ENCODE measurements at places on chromosomes 12 and 14. TPM values are rescaled to one million over a fixed set of nuclear protein-coding genes. Genes with fewer than 3 reads are reported as not detected.

DNA sequence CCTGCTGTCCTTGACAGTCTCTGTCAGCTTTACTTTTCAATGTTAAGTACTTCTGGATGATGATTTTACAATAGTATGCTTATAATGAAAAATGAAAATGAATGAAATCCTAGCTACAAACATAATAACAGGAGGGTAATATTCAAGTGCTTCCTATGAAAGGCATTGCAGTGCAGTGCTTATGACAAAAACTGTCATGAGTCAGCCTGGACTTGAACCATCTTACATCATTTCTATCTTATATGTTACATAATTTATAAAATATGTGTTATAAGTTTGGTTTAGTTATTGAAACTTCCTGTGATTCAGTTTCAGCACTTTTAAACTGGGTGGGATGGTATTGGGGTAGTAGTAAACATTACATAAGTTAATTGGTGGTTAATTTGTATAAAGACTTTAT, 451.7 kb downstream of the TMEM117 start:
- DNase-seq: no peak

- peak; percentile 71 for DNase-seq
These were observed 115.8 kb downstream of the SLC25A47 start for GRCh38 chr14:100438678-100439592.

- no peak for DNase-seq
These were observed 368.4 kb upstream of the E2F7 start for GRCh38 chr12:77433799-77434198.

DNA sequence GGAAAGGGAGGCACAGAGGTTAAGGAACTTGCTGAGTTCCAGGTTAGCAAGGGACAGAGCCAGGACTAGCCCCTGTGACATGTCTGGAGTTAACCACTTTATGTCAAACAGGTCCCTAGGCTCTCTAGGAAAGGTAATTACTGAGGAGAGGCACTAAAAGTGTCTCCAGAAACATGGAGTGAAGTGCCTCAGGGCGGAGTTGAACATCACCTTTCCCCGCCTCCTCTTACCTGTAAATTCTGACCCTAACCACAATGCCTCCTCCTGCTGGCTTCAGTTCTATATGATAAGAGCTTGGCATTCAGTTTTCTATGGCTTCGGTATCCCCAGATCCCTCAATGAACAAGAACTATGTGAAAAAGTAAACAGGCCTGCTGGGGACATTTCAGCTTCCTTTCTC, 18.1 kb downstream of the RPH3A start:
- no peak for DNase-seq

DNA sequence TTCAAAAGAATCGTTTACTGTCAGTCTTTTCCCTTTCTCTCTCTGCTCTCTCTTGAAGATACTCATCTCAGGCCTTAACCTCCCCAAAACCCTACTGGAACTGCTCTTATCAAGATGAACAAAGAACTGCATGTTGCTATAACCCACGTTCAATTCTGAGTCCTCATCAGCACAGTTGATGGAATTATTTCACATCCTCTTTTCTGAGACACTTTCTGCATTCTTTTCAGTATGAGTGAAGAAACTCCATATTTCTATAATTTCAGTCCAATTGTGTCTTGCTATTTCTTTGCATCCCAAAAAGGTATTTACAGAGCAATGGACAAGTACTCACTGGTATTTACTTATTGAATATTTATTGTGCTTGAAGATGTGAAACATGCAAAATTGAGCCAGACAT, 160.1 kb upstream of the CPNE8 start:
- DNase-seq: no peak

- no peak for DNase-seq
These were observed 938.0 kb upstream of the FLRT2 start for GRCh38 chr14:84591827-84592445.

DNA sequence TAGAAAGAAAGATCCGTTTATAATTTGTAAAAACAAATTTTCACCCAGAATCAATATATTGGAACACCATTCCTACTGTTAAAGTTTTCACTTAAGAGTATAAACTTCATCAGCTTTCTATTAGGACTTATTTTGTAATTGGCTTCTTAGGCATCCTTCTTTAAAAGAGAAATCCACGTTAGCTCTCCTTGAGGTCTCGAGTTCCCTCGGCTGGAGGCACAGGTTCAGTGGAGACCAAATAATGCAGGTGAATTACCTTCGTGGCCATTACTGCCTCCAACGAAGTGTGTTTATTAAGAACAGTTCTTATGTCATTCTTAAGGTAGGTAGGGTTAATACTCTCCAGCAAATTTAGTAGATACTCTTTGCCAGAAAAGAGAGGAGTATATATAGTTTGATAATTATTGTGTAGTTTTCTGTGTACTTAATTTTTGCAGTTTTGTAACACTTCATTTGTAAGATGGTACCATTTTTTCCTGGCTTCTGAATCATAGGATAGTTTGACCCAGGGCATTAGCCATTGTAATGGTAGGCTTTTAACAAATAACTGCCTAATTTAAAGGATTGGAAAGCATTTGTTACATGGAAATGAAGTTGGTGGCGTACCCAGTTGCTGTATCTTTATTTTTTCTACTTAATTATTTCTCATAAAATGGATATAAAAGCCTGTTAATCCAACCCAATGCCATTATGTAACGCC, 2.2 kb downstream of the CALM1 start:
- no peak for DNase-seq

DNA sequence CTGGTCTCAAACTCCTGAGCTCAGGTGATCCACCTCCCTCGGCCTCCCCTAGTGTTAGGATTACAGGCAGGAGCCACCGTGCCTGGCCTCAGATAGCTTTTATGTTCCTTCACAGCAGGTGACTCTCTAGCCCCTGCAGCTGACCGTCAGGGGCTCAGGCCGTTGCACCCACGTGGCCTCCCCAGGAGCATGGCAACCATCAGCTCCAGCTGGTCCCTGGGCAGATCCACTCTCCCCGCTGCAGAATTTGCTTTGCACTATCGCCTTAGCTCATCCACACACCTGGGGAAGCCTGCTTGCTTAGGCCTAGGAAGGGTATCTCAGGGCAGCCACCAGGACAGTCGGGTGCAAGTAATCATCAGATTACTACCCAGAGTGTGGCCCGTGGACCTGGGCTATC, 62.6 kb downstream of the TSPAN9 start:
- DNase-seq: no peak

DNA sequence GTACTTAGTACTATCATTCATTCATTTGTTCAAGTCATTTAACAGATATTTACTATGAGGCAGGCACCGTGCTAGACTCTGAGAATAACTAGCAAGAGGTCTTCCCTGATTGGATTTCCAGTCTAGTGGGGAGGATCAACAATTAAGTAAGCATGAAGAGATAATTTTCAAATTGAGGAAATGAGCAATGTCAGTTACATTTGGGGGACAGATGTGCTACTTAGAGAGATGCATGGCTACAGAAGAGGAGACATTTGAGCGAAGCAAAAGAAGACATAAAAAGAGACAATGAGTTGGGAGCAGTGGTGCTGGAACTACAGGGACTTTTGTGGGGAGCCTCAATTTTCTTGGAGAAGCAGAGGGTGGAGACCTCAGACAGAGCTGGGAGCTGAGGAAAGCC, 7.7 kb downstream of the KCNA5 start:
- DNase-seq: no peak

DNA sequence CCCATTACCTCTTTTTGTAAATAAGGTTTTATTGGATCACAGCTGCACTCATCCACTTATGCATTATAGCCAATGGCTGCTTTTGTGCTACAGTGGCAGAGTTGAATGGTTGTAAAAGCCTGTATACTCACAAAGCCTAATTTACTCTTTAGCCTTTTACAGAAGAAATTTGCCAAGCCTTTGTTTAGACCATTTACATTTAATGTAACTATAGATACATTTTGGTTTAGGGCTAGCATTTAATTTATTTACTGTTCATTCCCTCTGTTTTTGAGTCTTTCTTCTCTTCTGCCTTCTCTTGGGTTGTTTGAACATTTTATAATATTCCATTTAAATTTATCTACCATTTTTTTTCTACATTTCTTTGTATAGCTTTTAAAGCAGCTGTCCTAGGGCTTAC, 217.1 kb upstream of the AMIGO2 start:
- DNase-seq: no peak

- DNase-seq: no peak
These were observed 28.8 kb downstream of the DMAC2L start for GRCh38 chr14:50340963-50341362.

- DNase-seq: peak; percentile 49
These were observed 34.9 kb upstream of the JDP2 start for GRCh38 chr14:75392686-75393641.

- DNase-seq: peak; percentile 71
These were observed 56.7 kb downstream of the FAM222A start for GRCh38 chr12:109770104-109770860.

GRCh38 chr14:68519671-68520187, 273.1 kb downstream of the ZFP36L1 start:
- DNase-seq: no peak

DNA sequence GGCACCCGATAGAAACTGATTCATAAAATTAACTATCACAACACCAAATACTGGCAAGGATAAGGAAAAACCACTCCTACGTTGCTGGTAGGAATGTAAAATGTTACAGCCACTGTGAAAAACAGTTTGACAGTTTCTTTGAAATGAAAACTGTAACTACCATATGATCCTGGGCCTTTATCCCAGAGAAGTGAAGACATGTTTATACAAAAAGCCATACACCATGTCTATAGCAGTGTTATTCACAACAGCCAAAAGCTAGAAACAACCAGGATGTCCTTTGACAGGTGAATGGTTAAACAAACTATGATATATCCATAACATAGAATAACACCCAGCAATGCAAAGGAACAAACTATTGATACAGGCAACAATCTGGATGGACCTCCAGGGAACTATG, 3.7 kb upstream of the C14orf132 start:
- DNase-seq: no peak

DNA sequence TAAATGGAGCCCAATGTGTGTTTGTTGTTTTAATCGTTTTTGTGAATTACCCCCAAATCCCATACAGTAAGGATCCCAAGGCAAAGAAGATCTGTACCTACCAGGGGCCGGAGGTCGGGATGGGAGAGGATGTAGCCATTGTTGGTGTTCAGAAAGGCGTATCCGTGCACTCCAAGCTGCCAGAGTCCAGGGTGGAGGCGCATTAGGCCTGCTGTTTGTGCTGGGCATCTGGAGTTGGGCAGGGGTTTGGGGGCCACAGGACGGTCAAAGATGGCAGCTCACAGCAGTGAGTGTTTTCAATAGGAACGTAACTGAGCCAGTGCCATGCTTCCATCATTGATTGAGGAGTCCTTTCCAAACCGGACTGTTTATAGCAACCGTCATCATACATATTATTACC, 40.2 kb downstream of the CACNA2D4 start:
- DNase-seq: no peak

GRCh38 chr12:112907415-112908157, 824 bp downstream of the OAS1 start:
- DNase-seq: no peak

DNA sequence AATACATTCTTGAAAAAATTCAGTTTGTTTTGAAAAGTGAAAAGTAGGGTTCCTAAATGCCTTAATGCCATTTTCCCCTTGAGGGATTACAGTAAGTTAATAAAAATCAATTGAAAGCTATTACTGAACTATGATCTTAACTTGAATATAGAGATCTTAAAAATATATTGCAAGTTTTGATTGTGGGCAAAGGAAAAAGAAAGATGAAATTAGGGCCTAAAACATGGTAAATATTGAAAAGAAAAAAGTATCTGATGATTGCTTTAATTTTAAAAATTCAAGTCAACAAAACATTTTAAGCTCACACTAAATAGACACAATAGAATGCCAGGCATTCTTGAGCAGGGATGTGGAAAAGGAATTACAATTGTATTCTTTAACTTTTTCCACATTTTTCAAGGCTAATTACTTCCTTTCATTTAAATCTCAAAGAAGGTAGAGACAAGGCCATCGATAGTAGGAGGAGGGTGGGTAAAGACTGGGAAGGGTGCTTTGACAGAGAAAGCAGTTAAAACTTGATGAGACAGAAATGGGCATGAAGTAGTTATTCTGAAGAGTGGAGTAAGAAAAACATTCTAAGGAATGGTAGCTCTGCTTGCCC, 294.4 kb downstream of the NELL2 start:
- DNase-seq: no peak

DNA sequence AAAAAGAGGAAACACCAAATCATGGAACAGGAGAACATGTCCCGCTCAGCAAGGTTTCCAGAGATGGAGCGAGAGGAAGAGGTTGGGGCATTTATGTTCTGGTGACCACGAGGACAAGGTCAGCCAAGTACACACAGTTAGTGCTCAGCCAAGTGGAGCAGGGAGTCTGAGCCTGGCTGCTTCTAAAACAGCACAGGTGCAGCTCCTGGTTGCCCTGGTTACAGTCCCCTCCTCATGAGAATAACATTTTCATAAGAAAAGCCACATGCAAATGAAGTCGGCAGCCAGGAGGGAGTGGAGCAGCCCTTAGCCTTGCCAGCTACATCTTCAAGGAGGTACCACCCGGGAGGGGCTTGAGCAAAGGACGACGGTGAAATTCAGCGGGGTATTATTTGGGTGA, 81.8 kb downstream of the NOS1 start:
- DNase-seq: no peak

DNA sequence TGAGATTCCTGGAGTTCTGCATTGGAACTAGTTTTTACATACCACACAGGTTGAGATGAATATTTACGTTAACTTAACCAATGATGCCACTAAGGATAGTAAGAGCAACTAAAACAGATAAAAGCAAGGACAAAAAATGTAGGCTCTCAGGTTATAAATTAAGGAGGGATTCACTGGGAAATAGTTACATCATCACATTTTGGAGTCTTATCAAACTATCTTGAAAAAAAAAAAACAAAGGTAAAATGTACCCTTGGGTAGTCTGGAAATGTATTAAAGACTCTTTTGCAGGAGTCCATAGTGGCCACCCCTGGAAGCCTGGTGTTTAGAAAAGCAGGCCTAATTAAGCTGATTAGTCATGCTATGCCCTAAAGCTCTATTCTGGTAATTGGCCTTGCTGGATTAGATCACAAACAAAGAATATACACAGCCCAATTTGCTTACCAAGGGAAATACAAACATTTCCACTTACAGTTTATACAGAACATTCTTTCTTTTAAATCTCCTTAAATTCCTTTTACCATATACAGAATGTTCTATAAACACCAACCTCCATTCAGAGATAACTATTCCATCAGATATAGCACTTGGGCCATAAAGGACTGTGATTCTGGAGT, 39.3 kb downstream of the SLC25A47 start:
- no peak for DNase-seq

Gene C12orf60
- total RNA-seq: 0.51 TPM

Gene DPY19L2
- 6.2 TPM for total RNA-seq

Gene KLHL33
- 0.35 TPM for total RNA-seq

Gene RHEBL1
- total RNA-seq: 0.42 TPM

Gene CELA1
- not detected for total RNA-seq

Gene RNASE7
- total RNA-seq: 0.39 TPM

Gene TBX3
- 16.5 TPM for total RNA-seq

Gene PPP1R1A
- total RNA-seq: 184 TPM

Data from mesenteric fat pad (tissue), 1 donor.